Ovary (tissue), 10 donors: ENCODE measurements at places on chromosomes 11 and 22. TPM values are rescaled to one million over a fixed set of nuclear protein-coding genes. Genes with fewer than 3 reads are reported as not detected.

LRRC32 gene
- 35.9 TPM for total RNA-seq

DNA sequence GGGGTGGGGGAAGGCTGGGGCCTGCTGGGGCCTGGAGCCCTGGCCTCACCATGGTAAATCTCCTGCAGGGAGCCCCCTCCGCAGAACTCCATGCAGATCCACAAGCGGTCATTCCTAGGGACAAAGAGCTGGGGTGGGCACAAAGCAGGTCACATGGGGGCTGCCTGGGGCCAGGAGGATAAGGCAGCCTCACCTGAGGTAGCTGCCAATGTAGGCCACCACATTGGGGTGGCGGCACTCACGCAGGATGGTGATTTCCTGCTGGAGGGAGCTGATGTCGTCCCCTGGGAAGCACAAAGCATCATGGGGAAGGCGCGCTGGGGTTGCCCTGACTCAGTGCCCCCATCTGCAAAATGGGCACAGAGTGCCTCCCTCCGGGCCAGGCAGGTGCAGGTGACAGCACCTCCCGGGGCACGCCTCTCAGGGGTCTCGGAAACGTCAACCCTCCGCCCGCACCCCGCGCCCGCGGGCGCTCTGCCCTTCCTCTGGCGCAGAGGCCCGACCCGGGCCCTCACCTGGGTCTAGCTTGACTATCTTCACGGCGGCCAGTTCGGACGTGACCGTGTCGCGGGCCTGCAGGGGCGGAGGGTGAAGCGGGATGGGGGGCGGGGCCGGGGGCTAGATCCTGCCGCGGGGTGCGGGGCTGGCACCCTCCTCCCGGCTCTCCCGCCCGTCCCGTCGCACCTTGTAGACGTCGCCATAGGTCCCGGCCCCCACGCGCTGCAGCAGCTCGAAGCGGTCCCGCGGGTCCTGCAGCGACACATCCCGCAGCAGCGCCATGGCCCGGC is 450 bp downstream of the MAP4K2 start:
- no peaks in the 10 kb centered on the region for H3K36me3 ChIP-seq
- H3K27ac ChIP-seq = peak overlapping the region; percentile 43
- H3K27me3 ChIP-seq = no peaks in the 10 kb centered on the region
- DNase-seq = no peak
- peak overlapping the region; percentile 52 for H3K4me3 ChIP-seq
- H3K4me1 ChIP-seq = peaks cover 2% of the 10 kb centered on the region

DNA sequence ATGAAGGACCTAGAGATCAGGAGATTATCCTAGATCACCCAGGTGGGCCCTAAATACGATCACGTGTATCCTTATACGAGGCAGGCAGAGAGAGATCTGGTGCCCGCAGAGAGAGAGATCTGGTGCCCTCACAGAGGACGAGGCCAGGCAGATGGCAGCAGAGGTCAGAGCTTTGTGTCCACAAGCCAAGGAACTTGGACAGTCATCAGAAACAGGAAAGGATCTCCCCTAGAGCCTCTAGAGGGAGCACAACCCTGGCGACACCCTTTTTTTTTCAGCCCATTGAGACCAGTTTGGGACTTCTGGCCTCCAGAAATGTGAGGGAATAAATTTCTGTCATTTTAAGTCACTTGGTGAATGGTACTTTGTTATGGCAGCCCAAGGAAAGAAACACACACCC is 25.5 kb upstream of the TIMP3 start:
- H3K27me3 ChIP-seq = no peaks in the 10 kb centered on the region
- no peak overlapping the region for H3K27ac ChIP-seq
- no peak for DNase-seq
- no peak overlapping the region for H3K4me3 ChIP-seq
- no peaks in the 10 kb centered on the region for H3K36me3 ChIP-seq

DNA sequence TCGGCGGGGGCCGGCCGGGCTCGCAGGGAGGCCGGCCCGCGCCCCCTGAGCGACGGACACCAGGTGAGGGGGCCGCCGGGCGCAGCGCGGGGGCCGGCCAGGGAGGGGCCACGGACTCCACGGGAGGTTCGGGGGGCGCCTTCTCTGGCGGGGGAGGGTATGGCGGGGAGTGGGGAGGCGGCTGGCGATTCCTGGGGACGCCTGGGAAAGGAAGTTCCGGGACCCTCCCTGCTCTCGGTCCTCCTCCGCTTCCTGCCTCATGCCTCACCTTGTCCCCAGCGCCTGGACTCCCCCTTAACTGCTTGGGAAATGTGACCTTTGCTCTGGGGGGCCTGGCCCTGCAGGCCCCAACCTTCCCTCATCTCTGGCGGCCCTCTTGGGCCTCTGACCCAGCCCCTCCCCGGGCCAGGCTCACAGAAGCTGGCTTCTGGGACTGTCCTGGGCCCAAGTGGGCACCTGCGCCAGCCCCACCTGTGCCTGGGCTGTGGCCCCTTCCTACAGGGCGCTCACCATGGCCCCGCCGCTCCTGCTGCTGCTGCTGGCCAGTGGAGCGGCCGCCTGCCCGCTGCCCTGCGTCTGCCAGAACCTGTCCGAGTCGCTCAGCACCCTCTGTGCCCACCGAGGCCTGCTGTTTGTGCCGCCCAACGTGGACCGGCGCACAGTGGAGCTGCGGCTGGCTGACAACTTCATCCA is 516 bp downstream of the LRFN4 start:
- H3K4me3 ChIP-seq = peak overlapping the region; percentile 64
- H3K4me1 ChIP-seq = peaks cover 3% of the 10 kb centered on the region
- H3K27ac ChIP-seq = peak overlapping the region; percentile 79
- H3K27me3 ChIP-seq = no peaks in the 10 kb centered on the region
- peak; percentile 34 for DNase-seq
- no peaks in the 10 kb centered on the region for H3K36me3 ChIP-seq

- no peak for DNase-seq
- no peak overlapping the region for H3K27ac ChIP-seq
- H3K4me1 ChIP-seq = peaks cover 48% of the 10 kb centered on the region
Observed at GRCh38 chr11:73317373-73317772, 9.3 kb downstream of the ARHGEF17 start.

TTC36 gene
- 0.37 TPM for total RNA-seq

GRCh38 chr11:120141768-120142423 is 4.0 kb upstream of the TRIM29 start:
- no peaks in the 10 kb centered on the region for H3K36me3 ChIP-seq
- DNase-seq = no peak
- H3K27ac ChIP-seq = no peak overlapping the region
- H3K4me1 ChIP-seq = no peaks in the 10 kb centered on the region

GRCh38 chr11:115166820-115167219 is 337.4 kb downstream of the CADM1 start:
- no peak for DNase-seq

APOL5 gene
- total RNA-seq = not detected

DNA sequence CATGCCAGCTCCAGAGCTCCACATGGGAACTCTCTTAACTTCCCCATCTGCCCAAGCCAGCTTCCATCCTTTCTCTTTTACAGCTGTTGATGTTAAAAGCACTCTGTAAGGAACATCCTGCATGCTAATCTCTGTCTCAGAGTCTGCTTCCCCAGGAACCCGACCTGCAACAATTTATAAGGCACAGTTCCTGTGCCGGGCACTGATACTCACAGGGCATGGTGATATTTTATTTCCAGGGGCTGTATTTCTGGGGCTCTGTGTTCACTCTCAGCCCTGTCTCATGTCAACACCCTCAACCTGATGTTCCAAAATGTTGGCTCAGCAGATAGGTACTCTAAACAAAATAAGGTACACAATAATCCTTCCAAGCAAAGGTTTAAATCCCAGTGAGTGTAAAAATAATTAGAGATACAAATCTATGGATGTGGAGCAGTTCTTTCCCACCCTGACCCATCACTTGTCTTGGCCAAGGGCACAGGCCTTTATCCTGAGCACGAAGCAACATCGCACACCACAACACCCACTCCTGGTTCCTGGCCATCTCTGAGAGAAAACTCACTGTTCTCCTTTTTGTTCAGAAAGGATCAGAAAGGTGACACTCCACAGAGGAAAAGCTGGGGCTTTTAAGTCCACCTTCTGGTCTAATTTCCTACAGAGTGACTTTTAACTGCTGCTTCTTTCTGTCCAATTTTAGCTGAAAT is 44.8 kb upstream of the C11orf87 start:
- no peaks in the 10 kb centered on the region for H3K27me3 ChIP-seq
- no peaks in the 10 kb centered on the region for H3K36me3 ChIP-seq
- H3K4me3 ChIP-seq = no peak overlapping the region
- no peak overlapping the region for H3K27ac ChIP-seq
- no peak for DNase-seq
- H3K4me1 ChIP-seq = no peaks in the 10 kb centered on the region

- H3K4me1 ChIP-seq = no peaks in the 10 kb centered on the region
- no peak for DNase-seq
- no peak overlapping the region for H3K4me3 ChIP-seq
- H3K36me3 ChIP-seq = no peaks in the 10 kb centered on the region
Observed at GRCh38 chr22:19567157-19568009, 43.2 kb upstream of the CLDN5 start.

DNA sequence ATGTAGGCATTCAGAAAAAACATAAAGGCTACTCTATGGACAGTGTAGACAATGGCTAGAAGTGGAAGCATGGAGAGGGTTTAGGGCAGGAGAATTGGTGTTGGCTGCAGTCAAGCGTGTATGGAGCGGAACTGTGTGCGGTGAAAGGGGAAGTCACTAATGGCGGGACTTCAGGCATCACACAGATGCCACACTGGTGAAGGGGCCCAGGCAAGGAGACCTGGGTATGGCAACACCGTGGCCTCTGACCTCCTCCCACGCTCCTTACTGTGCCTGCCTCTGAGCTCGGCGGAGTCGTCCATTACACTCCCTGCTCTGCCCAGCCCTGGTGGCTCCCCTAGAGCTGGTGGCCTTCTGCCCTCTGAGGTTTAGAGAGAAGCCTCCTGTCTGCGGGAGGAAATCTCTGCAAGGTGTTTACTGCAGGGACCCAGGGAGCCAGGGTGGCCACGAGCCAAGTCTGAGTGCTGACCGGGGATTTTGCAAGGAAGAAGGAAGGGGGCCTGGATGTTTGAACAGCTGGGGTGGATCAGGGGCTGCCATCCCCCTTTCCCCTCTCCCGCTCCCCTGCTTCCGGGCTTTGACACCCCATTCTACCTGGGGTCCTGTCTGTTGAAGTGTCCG is 75.1 kb upstream of the TSPAN18 start:
- no peak for DNase-seq
- no peaks in the 10 kb centered on the region for H3K36me3 ChIP-seq
- no peaks in the 10 kb centered on the region for H3K4me1 ChIP-seq
- no peak overlapping the region for H3K4me3 ChIP-seq

GRCh38 chr11:117565709-117566108 is 231.3 kb downstream of the DSCAML1 start:
- H3K27ac ChIP-seq = no peak overlapping the region
- no peak overlapping the region for H3K4me3 ChIP-seq
- no peaks in the 10 kb centered on the region for H3K27me3 ChIP-seq
- no peaks in the 10 kb centered on the region for H3K36me3 ChIP-seq

- no peak for DNase-seq
- no peaks in the 10 kb centered on the region for H3K4me1 ChIP-seq
- H3K27ac ChIP-seq = no peak overlapping the region
- no peaks in the 10 kb centered on the region for H3K36me3 ChIP-seq
- no peaks in the 10 kb centered on the region for H3K27me3 ChIP-seq
Observed at GRCh38 chr11:70090961-70091381, 12.9 kb downstream of the ANO1 start.

DNA sequence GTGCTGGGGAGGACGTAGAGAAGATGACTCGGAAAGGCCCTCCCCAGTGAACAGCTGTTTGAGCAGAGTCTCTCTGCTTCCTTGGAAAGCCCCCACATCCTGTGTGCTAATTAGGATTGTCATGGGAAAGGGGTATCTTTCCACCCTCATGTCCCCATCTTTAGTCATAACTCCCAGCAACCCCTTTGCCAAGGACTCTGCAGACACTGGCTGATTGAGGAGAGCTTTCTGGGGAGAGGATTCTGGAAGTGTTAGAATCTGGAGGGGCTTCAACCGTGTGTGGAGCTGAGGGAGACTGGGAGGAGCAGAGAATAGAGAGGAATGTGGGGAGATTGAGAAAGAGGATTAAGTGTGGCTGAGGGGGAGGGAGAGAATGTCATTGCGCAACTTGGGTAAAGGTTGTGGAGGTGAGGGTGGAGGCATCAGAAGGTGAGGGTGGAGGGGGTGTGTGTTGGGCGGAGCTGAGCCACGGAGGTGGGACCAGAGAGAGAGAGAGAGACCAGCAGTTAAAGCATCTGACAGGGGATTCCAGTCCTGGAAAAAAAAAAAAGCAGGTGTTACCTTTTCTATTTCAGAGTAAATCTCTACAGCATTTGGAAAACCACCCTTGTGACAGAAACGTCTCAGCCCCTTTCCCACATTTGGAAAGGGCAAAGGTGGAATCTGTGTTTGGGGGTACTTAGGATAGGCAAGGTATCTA is 2.2 kb downstream of the DTX4 start:
- H3K36me3 ChIP-seq = no peaks in the 10 kb centered on the region
- no peak overlapping the region for H3K27ac ChIP-seq
- DNase-seq = peak; percentile 51
- peak overlapping the region; percentile 68 for H3K4me3 ChIP-seq
- H3K27me3 ChIP-seq = no peaks in the 10 kb centered on the region
- H3K4me1 ChIP-seq = peaks cover 22% of the 10 kb centered on the region

OR2AG1 gene
- not detected for total RNA-seq

DNA sequence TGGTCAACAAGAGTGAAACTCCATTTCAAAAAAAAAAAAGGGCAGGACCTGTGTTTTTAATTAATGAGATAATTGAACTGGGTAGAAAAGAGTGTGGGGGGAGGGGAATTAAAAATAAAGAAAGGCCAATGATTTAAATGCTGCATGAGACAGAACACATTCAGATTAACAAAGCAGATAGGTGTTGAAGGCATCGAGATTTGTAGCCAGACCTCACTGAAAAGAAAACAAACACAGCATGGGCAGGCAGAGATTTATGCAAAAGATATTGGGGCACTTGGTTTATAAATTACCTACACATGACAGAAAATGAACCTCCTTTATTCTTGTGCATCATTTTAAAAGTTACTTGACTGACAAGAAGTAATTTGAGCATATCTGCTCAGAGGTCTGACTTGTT is 354.0 kb upstream of the API5 start:
- no peak overlapping the region for H3K4me3 ChIP-seq
- no peaks in the 10 kb centered on the region for H3K27me3 ChIP-seq
- no peak for DNase-seq
- no peaks in the 10 kb centered on the region for H3K4me1 ChIP-seq
- no peaks in the 10 kb centered on the region for H3K36me3 ChIP-seq
- no peak overlapping the region for H3K27ac ChIP-seq

SLC5A1 gene
- 1.8 TPM for total RNA-seq

- no peaks in the 10 kb centered on the region for H3K36me3 ChIP-seq
- H3K4me3 ChIP-seq = no peak overlapping the region
Observed at GRCh38 chr22:16776080-16776479, 49.1 kb downstream of the XKR3 start.

GRCh38 chr11:101582236-101582988 is 1.4 kb downstream of the TRPC6 start:
- no peaks in the 10 kb centered on the region for H3K36me3 ChIP-seq
- H3K27ac ChIP-seq = no peak overlapping the region
- H3K27me3 ChIP-seq = no peaks in the 10 kb centered on the region
- no peaks in the 10 kb centered on the region for H3K4me1 ChIP-seq
- H3K4me3 ChIP-seq = peak overlapping the region; percentile 41

SHISAL1 gene
- total RNA-seq = 0.35 TPM

SLC35F2 gene
- total RNA-seq = 11.2 TPM

PGA4 gene
- total RNA-seq = not detected

MEI1 gene
- 0.80 TPM for total RNA-seq

KIAA0930 gene
- 14.8 TPM for total RNA-seq

APOL3 gene
- total RNA-seq = 17.8 TPM
